Ecto neural progenitor cell (in vitro differentiated cells): ENCODE measurements at places on chromosomes 6 and 20.

DNA sequence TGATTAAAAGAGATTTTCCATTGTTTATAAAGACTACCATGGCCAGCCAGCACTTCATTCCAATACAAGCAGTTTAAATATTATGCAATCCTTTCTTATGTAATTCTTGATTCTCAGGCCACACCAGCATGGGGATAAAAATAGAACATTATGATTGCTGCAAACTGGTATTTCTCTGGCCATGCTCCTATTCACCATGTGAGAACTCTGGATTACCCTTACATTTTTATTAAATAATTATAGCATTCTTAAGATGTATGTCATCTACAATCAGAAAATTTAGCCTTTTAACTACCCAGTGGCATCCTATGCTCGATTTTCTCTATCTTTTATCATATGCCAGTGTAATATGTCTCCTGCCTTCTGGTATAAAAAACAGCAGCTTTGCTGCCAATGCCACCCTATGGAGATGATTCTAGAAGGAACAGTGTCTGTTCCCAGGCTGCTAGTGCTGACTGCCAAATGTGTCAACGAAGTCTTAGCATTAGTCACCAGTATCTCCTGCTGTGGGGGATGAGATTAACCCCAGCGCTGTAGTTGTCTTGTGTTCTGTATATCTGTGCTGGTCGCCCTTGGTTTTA lies 501.4 kb downstream of the BCKDHB start:
- DNase-seq: no peak

DNA sequence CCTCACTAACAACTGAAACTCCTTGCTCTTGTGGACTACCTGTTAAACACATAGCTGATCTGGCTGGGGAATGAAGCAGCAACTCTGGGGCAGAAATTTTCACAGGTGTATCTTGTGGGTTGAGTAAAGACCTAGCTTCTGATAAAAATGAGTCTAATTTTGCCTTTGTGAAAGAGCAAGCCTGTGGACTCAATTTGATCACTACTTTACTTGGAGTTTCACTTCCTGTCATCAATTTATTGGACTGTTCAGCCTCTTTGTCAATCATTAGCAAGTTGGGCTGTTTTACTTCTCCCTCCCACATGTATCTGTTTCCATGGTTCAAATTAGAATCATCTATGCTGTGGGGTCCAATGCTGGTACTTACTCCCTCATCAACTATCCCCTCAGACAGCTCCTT lies 29.6 kb upstream of the CRIP3 start:
- no peak for DNase-seq

- no peak for DNase-seq
Observed at GRCh38 chr6:139903411-139904157, 529.1 kb upstream of the CITED2 start.

DNA sequence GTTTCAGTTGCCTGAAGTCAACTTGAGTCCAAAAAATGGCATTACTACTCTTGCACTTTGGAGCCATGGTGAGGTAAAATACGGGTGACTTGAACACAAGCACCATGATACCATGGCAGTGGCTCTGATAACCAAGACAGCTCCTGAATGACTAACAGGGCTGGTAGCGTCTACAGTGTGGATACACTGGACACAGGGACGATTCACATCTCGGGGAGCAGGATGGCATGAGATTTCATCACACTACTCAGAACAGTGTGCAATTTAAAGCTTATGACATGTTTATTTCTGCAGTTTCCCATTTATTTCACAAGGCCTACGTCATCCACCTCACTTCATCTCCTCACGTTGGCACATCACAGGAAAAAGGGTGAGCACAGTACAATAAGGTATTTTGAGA lies 950.9 kb downstream of the KIF16B start:
- DNase-seq: no peak

- DNase-seq: no peak
Observed at GRCh38 chr6:15713325-15713724, 50.5 kb upstream of the DTNBP1 start.

- DNase-seq: no peak
Observed at GRCh38 chr6:138555421-138555988, 56.2 kb upstream of the NHSL1 start.

GRCh38 chr6:151254451-151255081 lies 14.8 kb downstream of the AKAP12 start:
- no peak for DNase-seq

- no peak for DNase-seq
Observed at GRCh38 chr6:142913511-142914047, 31.4 kb downstream of the HIVEP2 start.

DNA sequence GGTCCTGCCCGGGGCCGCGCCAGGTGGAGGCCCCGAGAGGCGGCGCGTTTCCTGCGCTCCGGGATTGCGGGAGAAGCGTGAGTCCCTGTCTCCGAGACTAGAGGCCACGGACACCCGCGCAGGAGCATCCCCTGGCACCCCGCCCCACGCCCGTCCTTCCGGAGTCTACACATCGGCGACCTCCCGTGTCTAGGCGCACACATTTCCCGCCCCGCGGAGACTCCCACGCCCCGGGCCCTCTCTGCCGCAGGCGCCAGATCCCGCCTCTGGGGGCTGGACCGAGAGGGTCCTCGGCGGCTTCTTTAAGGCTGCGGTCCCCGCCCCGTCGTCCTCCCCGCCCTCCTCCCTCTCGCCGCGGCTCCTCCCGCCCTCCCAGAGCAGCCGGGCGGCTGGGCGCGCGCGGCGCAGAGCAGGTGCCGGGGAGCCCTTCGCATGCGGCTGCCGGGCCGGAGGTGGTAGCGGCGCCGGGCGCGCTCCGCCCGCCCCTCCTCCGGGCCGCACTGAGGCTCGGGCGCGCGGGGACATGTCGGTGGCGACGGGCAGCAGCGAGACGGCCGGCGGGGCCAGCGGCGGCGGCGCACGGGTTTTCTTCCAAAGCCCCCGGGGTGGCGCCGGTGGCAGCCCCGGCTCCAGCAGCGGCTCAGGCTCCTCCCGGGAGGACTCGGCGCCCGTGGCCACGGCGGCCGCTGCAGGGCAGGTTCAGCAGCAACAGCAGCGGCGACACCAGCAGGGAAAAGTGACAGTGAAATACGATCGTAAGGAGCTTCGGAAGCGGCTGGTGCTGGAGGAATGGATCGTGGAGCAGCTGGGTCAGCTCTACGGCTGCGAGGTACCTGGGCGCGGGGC lies at the start of gene PPP1R14C:
Gene PPP1R14C, plus strand, starts transcription at position 375 of the 846 bp plus-strand sequence. Its CDS starts 149 bp downstream, at position 524.
- peak; percentile 82 for DNase-seq

GRCh38 chr6:11164717-11165646 lies 53.5 kb upstream of the ERVFRD-1 start:
- DNase-seq: no peak

DNA sequence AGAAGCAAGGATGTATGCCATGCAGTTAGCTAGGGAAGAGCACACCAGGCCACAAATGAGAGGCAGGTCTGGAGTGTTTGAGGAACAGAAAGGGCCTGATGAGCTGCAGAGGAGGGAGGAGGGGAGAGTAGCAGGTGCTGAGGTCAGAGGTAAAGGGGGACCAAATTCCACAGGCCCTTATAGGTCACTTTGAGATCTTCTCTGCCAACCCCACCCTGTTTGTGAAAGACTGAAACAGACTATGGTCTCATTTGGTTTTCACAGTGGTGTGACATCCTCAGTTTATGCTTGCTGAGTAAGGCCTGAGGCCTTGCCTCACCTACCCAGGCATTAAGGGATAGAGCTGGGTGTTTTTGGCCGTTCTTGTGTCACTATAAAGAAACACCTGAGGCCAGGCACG lies 187.7 kb upstream of the MYLIP start:
- DNase-seq: no peak

- no peak for DNase-seq
Observed at GRCh38 chr20:17662333-17663039, 19.6 kb downstream of the RRBP1 start.

DNA sequence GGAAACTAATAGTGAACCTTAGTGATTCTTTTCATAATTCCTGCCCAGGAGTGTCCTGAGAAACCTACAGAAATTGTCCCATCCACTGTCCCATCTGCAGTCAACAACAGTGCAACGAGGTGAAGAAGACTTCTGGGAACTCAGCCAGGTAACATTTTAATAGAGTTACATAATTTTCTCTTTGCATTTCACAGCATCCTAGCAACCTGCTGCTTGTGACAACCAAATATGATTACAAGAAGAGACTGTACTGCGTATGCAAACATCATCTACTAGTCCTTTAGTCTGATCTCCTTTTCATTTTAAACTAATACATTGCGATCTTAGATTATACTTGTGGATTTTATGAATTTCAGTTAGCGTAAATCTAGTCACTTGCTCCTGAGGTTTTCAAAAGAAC lies 951.6 kb downstream of the TFAP2A start:
- DNase-seq: no peak

DNA sequence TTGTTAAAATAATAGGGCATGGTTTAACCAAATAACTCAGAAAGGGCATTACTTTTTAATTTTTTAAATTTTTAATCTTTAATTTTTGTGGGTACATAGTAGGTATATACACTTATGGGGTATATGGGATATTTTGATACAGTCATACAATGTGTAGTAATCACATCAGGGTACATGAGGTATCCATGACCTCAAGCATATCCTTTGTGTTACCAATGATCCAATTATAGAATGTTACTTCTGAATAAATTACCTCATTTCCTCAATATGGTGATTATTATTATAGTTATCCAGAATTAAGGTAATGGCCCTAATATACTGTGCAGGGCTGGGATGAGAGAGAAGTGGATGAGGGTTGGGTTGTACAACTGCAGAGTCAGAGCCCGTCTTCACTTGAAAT lies 45.1 kb upstream of the TMEM30A start:
- DNase-seq: no peak

- no peak for DNase-seq
Observed at GRCh38 chr6:109946979-109947378, 31.1 kb upstream of the GPR6 start.

GRCh38 chr6:17268114-17268513 lies 13.0 kb upstream of the RBM24 start:
- no peak for DNase-seq

DNA sequence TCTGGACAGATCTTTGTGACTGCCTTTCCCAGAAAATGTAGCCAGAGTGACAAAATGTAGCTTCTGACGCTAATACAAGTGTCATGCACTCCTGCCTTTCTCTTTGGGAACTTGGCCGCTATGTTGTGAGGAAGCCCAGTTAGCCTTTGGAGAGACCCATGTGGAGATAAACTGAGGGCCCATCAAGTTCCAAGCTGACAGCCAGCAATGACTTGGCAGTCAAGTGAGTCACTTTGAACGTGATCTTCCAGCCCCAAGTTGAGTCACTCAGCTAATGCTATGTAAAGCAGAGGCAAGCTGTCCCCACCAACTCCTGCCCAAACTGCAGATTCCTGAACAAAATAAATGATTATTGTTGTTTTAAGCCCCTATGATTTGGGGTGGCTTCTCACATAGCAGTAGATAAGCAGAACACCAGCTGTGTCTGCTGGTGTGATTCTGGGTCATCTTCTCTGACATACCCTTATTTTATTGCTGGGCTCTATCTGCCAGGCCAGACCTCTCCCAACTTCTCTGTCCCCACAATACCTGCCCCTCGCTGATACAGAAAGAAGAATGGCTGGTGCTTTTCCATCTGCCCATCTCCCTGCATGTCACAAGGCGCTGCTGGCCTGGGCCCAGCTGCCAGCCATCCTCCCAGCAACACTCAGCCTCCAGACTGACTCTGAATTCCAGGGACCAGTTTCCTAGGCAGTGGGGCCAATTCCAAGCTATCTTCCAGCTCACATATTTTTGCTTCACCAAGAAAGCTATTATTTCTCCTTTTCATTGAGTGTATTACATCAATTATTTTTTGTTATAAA lies 274.8 kb downstream of the LRFN2 start:
- no peak for DNase-seq

GRCh38 chr6:134774201-134774638 lies 175.7 kb downstream of the ALDH8A1 start:
- no peak for DNase-seq

DNA sequence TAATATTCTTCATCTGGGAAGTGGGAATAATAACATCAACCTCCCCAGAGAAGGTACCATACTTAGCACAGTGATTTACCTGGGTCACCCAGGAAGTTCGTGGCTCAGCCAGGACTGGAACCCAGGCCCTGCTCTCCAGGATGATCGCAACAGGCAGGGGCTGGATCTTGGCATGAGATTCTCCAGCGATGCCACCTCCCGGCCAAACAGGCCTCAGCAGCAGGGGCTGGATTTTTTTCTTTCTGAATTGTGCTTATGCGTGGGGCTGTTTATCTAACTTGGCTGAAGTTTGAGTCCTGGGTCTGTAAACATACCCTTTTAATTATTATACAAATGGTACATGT lies 129.5 kb upstream of the PTPN1 start:
- no peak for DNase-seq

DNA sequence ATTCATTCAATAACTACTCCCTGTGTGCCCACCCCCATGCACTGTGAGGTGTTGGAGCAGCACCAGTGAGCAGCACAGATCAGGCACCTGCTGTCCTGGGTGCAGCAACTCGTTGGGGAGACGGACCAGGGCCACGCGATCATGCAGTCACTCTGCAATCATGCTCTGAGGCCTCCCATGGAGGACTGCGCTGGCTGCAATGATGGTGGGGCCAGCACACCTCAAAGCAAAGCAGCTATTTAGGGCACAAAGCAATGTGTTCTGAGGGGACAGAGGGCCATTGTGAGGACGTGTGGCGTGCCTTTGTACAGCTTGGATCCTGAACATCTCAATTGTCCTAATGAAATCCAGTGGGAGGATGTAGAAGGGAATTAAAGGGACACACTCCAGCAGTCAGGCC lies 41.0 kb upstream of the MPC1 start:
- DNase-seq: no peak

GRCh38 chr20:433300-433975 lies 25.3 kb downstream of the RBCK1 start:
- no peak for DNase-seq
